ENCODE measurements at places on chromosomes 1 and 21.

GRCh38 chr1:65939191-65939590 lies 146.5 kb downstream of the PDE4B start:
- DNase-seq: no peak

DNA sequence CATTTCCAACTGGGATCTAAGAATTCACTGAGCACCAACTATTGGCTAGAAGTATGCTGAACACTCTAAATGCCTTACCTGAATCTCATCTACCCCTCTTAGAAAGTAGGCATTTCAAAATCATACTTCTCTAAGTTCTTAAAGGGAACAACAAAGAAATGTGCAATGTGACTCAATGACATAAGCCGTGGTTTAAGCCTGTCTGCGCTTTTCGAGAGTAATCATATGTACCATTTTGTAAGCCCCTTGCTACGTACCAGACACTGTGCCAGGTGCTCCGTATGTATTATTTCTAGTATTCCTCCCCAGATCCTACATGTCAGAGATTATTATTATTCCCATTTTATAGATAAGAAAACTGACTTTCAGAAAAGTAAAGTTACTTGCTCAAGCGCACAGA lies 454.2 kb downstream of the SETD4 start:
- no peak for DNase-seq

DNA sequence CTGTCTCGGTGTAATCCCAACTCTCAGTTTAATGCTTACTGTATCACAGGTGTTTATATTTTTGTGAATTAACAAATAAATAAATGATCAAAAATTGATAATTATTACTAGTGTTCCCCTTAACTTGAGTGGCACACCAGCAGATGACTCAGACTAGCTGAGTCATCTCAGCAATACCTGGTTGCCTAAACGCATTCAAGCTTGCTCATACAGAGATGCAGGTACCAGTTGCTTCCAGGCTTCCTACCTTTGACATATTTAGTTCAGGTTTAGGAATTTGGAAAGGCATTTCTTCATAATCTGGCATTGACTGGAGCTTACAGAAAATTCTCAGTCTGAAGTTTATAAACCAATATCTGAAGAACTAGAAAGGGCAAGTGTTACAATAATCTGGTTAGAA lies 78.9 kb upstream of the LMO4 start:
- DNase-seq: no peak

DNA sequence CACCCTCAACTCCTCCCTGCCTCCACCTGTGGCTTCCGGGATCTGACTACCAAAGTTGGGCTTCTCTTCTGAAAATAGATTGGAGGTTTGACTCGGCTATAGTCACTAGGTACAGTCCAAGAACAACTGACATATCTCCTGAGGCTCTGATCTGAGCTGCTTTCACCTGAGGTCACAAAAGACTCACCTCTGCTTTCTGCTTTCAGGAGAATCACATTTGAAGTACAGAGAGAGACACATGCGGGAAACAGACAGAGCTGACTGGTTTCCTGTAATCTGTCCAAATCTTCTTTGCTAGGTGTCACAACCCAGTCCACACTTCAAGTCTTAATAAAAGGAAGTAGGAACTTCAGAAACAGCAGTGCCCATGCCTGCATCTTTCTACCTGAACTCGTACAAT lies 245.4 kb upstream of the CHRM3 start:
- DNase-seq: no peak

DNA sequence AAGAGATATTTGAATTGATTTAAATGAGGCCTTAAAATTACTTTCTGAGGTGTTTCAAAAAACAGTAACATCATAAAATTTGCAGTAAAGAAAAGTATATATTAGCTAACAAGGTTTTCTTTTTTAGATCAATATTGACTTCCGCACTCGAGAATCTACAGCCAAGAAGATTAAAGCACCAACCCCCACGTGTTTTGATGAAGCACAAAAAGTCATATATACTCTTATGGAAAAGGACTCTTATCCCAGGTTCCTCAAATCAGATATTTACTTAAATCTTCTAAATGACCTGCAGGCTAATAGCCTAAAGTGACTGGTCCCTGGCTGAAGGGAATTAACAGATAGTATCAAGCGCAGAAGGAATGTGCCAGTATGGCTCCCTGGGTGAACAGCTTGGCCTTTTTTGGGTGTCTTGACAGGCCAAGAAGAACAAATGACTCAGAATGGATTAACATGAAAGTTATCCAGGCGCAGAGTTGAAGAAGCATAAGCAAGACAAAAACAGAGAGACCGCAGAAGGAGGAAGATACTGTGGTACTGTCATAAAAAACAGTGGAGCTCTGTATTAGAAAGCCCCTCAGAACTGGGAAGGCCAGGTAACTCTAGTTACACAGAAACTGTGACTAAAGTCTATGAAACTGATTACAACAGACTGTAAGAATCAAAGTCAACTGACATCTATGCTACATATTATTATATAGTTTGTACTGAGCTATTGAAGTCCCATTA lies 3.6 kb downstream of the RGS1 start:
- DNase-seq: no peak

GRCh38 chr1:167373986-167374385 lies 144.3 kb downstream of the CD247 start:
- no peak for DNase-seq

GRCh38 chr1:32622806-32623681 lies 27.3 kb downstream of the ZBTB8OS start:
- DNase-seq: no peak

DNA sequence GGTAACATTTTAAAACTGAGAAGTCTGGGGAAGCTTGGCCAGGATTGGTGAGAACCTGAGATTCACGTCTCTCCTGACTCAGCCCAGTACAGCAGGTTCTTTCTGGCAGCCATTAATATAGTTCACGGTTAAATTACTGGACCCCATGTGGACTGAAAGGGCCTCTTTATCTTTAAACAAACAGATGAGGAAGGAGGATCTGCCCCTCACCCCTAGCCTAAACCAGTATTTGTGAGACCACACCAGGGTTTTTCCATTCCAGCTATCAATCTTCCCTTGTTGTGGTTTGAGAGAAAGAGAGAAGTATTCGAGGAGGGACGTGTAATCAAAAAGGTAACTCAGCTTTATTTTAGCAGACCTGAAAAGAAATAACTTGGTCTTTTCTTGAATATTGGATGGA lies 137.1 kb downstream of the PROX1 start:
- no peak for DNase-seq

GRCh38 chr21:41926117-41926806 lies 27.6 kb downstream of the C2CD2 start:
- DNase-seq: no peak

GRCh38 chr1:93685918-93686317 lies 4.3 kb upstream of the BCAR3 start:
- no peak for DNase-seq

- DNase-seq: no peak
These were observed 144.0 kb downstream of the KIF26B start for GRCh38 chr1:245298781-245299180.

DNA sequence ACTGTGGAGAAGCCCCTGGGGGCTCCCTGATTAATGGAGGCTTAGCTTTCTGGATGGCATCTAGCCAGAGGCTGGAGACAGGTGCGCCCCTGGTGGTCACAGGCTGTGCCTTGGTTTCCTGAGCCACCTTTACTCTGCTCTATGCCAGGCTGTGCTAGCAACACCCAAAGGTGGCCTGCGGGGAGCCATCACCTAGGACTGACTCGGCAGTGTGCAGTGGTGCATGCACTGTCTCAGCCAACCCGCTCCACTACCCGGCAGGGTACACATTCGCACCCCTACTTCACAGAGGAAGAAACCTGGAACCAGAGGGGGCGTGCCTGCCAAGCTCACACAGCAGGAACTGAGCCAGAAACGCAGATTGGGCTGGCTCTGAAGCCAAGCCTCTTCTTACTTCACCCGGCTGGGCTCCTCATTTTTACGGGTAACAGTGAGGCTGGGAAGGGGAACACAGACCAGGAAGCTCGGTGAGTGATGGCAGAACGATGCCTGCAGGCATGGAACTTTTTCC lies 24.8 kb downstream of the PCSK9 start:
- no peak for DNase-seq

GRCh38 chr1:209871006-209871405 lies 43.2 kb downstream of the UTP25 start:
- DNase-seq: no peak

GRCh38 chr1:170030212-170030611 lies 44.3 kb downstream of the KIFAP3 start:
- no peak for DNase-seq

Measured in non-pigmented ciliary epithelial cell (primary cell).